CD8-positive, alpha-beta memory T cell (primary cell): ENCODE measurements at places on chromosomes 4 and X. TPM values are rescaled to one million over a fixed set of nuclear protein-coding genes. Genes with fewer than 3 reads are reported as not detected.

The PRAF2 gene
- 14.5 TPM for total RNA-seq

The SSX5 gene
- not detected for total RNA-seq

The FAM236D gene
- total RNA-seq, result not detected

The ARSJ gene
- total RNA-seq, result not detected

The LSM6 gene
- total RNA-seq, result 99.6 TPM

The CEP44 gene
- total RNA-seq, result 22.4 TPM

The FAM184B gene
- total RNA-seq, result 0.02 TPM

The EGF gene
- not detected for total RNA-seq

The SSX1 gene
- total RNA-seq, result not detected

The HOPX gene
- 159 TPM for total RNA-seq

The UNC5C gene
- not detected for total RNA-seq

The PRKG2 gene
- 0.59 TPM for total RNA-seq
